SHP77 treated with DMSO at 0.1 percent for 48 hours (cell line): ENCODE measurements at places on chromosomes 6 and 20.

DNA sequence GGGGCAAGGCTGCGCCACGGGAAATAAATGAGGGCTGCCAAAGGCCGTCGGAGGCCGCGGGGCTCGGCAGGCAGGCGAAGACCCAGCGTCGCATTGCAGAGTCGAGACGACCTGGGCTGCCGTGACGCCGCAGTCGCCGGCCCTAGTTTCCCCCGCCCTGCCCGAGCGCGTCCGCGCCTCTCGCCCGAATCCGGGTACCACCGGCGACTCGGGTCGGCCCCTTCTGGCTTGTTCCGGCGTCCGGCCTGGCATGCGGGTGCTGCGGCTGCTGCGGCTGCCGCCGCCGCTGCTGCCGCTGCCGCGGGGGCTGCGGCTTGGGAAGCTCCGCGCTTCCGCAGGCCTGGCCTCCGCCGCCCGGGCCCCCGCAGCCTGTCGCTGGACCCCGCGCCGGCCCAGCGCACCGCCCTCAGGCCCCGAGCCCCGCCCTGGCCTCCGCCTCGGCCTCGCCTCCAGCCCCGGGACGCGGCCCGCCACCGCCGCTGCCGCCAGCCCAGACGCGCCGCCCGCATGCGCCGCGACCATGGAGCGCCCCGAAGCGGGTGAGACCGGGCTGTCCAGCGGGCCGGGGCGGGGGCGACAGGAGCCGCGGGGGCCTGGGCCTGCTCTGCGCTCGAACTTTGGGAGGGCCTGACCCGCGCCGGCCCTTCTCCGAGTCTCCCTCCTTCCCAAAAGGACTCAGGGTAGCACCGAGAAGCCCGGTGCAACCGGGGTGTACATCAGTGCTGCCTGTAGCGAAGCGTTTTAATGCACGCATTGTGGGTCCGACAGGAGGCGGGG, at the start of gene AKAP7:
Gene AKAP7 (plus strand): TSS at position 224 of the 777 bp plus-strand sequence. CDS start 297 bp downstream, at position 521.
- DNase-seq = no peak

- DNase-seq = peak; percentile 59
Measured at GRCh38 chr20:5504061-5504739, 187.4 kb upstream of the PROKR2 start.

- no peak for DNase-seq
Measured at GRCh38 chr6:46044881-46045617, 29.4 kb upstream of the CLIC5 start.

- no peak for DNase-seq
Measured at GRCh38 chr6:166562726-166563125, 23.8 kb downstream of the RAMACL start.

DNA sequence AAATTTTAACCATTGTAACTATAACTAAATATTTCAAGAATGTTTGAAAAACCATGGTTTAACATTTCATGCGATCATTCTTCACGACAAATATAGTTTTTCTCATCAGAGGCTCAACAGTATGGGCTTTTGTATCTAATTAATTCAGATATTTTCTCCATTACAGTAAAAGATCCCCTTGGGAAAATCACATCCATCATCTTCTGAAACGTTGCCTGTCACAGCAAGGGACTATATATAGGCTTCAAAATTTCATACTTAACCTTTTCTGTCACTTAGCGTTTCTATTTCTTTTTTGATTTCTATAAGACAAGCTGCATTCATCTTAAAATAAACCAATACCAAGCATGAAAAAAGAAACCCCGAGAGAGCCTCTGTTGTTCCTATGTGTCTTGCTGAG, 710.0 kb downstream of the PRKN start:
- DNase-seq = no peak

DNA sequence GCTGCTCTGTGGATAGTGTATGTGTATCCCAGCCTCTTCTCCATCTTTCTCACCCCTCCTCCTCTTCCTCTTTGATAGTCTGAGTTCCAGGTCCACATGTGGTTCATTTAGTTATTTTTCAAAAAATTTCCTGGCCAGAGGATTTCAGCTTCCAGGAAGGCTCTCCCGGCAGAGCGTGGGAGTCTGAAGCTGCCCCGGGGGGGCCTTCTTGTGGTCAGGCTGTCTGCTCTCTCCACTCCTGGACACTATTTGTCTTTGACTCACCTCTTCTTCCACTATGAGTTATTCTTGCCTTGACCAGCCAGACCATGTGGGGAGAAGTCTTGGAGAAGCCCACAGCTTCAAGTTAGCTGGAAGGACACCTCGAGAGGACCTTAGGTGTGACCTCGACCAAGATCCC, 258.8 kb downstream of the CDC5L start:
- no peak for DNase-seq

DNA sequence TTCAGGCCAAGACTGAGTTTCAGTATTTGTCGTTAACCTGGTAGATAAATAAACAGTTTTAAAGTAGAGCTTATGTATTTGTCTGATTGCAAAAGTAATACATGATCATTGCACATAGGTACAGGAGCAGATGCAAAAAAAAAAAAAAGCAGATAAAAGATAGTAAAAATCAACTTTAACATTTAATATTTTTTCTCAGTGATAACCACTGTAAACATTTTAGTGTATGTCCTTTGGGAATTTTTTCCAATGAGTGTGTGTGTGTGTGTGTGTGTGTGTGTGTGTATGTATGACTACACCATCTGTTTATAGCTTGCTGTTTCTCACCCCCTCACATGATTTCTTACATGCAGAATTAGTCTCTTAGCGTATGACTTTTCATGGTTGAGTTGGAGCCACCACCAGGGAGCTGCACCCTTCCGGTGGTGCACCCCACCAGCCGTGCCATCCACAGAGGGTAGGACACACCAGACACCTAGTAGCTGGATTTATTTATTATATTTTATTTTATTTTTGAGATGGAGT, 26.3 kb downstream of the WRNIP1 start:
- no peak for DNase-seq

DNA sequence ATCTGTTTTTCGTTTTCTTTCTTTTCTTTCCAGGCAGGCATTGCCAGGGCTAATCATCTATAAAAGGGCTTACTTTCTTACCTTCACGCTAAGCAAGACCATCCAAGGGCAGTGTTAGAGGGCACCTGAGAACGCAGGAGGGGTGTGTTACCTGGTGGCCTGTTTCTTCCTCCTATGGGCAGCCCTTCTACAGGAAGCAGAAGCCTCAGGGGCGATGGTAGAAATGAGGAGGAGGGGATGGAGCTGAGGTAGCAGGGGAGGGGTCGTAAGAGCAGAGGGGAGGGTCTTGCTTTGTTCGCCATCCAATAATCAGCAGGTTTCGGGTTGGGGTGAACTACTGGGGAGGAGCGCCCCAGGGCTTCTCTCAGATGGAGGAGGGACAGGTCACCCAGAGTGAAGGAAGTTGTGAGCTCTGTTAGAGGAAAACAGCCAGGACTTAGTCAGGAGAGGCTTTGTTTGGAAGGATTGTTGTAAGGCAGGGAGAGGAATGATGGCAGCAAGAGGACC, 1.5 kb upstream of the CCR6 start:
- no peak for DNase-seq

DNA sequence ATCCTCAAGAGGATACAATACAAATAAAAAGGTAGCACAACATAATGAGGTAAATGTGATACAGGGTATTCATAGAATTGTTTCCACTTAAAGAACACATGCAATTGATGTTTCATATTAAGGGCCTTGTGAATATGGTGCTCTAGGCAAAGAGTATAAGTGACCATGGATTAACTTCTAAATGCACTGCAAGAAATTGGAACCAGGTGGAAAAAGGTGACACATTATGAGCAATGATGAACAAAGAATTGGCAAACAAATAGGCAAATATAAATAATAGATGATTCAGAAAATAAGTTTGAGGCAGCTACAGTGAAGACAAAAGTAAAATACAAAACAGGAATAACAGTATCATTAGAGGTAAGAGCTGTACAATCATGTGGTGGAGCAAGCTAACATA, 192.0 kb downstream of the GRIK2 start:
- no peak for DNase-seq

GRCh38 chr6:114940181-114940580, 597.4 kb upstream of the HS3ST5 start:
- DNase-seq = no peak

DNA sequence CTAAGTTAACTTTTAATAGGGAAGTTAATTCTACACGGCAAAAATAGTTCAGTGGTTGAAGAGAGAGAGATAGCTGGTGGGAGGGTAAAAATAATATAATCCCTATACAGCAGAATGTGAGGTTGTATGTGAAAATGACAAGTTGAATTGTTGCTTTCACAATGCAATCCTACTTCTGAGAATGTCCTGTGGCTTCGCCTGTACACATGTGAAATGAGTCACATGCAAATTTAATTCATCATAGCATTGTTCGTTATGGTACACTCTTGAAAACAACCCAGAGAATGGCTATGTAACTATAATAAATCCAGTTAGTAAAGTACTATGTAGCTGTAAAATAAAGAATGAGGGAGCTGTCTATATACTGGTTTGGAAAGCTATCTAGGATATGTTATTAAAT, 46.0 kb upstream of the HINT3 start:
- DNase-seq = no peak

DNA sequence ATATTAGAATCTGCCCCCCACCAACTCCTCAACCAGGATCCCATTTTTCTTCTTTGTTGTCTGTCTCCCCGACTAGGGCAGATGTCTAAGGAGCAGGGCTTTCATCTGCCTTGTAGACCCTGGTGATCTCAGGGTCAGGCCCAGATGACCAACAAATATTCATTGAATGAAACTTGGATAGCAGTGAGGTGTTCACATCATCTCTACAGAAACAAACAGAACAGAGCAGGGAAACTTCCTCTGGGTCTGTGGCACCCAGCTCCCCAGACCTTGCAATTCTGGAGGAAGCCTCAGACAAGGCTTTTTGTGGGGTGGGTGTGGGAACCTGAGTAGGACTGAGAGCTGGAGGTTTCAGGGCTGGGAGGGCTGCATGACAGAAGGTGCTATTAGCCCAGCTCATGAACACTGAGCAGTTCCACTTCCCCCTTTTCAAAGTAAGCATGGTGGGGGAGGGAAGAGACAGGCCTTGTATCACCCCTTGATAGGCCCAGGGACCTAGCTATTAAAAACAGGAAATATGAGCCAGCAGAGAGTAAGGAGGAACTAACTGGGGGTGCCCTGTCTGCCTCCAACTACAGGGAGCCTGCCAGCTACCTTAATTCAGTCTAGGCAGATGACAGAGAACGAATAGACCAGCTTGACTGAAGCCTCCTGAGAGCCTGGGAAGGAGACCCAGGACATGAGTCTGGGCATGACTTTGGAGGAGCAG, 37.3 kb upstream of the TOP1 start:
- no peak for DNase-seq

DNA sequence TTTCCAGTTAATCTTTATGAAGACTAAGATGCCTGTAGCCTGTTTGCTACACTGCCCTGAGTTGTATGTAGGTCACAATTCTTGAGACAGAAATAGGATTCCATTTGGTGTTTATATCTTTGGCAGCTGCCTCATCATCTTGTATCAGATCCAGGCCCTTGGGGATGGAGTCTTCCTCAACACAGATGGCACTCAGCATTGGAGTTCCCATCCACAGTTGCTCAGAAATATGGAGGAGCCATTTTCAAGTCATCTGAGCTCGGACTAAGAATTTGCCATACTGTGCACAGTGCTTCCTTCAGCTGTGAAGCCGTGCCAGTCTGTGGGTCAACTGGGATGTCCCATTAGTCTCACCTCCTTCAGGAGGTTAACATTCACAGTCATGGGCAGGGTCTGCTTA, 156.6 kb downstream of the ZDHHC14 start:
- DNase-seq = no peak

DNA sequence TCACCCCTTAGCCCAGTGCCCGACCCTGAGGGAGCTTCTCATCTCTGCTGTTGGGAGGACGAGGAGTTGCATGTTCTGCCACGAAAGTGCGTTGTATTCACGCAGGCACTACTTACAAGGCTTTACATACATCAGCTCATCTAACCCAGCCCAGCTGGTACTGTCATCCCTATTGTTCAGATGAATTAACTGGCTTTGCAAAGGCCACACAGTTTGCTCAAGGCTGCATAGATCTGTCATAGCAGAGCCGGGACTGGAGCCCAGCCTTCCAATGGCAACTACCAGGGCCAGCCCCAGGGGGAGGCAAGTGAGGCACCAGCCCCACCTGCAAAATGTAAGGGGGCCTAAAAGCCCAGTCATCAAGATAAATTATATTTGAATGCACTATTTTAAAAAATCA, 257.6 kb downstream of the NFATC2 start:
- no peak for DNase-seq

DNA sequence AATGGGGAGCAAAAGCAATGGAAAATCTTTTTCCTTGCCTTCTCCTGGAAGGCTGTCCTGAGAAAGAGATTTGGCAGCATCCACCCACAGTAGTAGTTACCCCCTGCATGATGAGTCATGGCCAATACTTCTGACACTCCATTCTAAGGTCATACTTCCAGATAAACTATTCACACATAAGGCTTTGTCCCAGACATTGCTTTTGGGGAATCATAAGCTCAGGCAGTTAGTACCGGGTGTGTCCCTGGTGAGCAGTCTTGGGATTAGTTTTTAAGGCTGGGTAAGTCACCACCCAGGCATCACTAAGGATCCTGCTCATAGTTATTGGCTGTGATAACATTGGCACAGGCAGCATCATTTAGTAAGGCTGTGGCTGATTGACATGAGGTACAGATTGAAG, 160.6 kb upstream of the GGTLC1 start:
- DNase-seq = no peak

DNA sequence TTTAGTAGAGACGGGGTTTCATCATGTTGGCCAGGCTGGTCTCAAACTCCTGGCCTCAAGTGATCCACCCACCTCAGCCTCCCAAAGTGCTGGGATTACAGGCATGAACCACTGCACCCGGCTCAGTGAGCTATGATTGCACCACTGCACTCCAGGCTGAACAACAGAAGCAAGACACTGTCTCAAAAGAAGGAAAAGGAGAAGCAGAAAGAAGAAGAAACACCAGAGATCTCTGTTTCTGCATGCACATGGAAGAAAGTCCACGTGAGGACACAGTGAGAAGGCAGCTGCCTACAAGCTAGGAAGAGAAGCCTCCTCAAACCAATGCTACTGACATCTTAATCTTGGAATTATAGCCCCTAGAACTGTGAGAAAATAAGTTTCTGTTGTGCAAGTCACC, 16.0 kb downstream of the ECT2L start:
- DNase-seq = no peak

DNA sequence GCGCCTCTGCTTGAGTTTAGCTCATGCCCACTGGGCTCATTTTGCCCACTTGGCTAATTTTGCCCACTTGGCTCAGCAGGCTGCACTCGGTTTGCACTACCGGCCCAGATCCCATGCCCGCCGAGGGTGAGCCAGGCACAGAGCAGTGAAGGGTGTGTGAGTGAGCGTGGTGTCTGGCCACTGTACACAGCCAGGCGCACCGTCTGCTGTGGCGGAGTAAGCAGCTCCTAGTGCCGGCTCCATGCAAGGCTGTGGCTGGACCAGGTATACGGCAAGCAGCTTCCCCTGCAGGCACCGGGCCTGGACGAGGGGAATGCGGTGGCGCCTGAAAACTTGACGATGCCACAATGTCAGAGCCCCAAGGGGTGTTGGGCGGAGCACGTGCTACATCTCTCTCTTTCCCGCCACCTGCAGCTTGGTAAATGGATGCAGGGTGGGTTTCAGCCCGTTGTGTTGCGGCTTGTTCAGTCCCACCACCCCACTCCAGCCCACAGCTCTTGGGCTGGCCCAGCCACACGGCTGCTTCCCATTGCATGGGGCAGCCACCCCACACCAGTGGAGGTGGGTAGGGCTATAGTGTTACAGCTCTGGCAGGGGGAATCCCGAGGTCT, 9.9 kb downstream of the OR2B6 start:
- no peak for DNase-seq
